ENCODE measurements at places on chromosomes 3 and 15. TPM values are rescaled to one million over a fixed set of nuclear protein-coding genes. Genes with fewer than 3 reads are reported as not detected.

The CIB1 gene
- total RNA-seq: 58.0 TPM

The CCDC80 gene
- total RNA-seq: 426 TPM

The CHST13 gene
- total RNA-seq: 2.3 TPM

The VIPR1 gene
- total RNA-seq: 2.4 TPM

The SLC28A2 gene
- total RNA-seq: not detected
